ENCODE measurements at places on chromosomes 4 and X.
A peak's percentile ranks its signal among the peaks of the same experiment; 100 is the strongest.

GRCh38 chr4:102473476-102473875 lies 27.7 kb upstream of the NFKB1 start:
- DNase-seq, result no peak

GRCh38 chrX:54076903-54077302 lies 32.6 kb upstream of the PHF8 start:
- no peak for DNase-seq

- peak; percentile 83 for DNase-seq
Observed at GRCh38 chr4:88592600-88593448, 544 bp downstream of the HERC3 start.

DNA sequence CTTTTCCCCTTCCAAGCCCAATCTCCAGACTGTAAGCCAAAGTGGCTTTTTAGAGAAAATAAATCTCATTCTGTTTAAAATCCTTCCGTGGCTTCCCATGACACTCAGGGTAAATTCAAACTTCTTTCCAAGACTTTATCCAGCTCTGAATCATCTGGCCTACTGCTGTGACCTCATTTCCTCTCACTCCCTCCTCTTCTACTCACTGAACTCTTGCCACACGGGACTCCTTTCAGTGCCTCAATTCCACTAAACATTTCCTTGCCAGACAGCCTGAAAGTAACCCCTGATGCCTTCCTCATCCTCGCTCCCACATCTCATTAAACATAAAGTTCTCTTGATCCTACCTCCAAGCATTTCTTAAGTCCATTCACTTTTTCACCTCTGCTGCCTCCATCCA lies 27.8 kb upstream of the RNF128 start:
- no peak for DNase-seq

GRCh38 chr4:144495944-144496343 lies 150.0 kb upstream of the HHIP start:
- no peak for DNase-seq

GRCh38 chr4:112636688-112637551 lies at the start of the genes LARP7 and ZGRF1:
TSS of gene LARP7 (plus strand) at chr4:112637143. CDS start at chr4:112644670, 7,527 bp downstream.
TSS of gene ZGRF1 (minus strand) at chr4:112636909. CDS start at chr4:112633176, 3,733 bp downstream.
- peak; percentile 99 for DNase-seq

GRCh38 chr4:99305638-99306400 lies 15.0 kb upstream of the ADH1A start:
- DNase-seq, result no peak

DNA sequence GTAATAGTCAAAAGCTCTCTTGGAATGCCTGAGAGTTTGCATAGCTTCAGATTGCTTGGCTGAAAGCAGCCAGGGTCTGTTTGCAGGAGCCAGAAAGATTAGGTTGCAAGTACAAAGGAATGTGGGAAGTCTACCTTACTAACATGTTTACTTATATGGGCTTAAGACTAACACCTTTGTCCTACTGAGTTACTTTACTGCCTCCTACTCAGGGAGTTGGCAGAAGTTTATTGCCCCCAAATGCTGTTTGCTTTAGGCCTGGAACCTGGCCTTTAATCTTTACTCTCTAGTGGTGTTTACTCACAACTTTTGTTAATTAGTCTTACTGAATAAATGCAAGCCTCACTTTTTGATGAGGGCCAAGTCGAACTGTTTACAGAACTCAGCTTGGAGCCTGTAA lies 219.4 kb upstream of the ZC4H2 start:
- DNase-seq, result no peak

- no peak for DNase-seq
Observed at GRCh38 chr4:61882381-61882780, 682.3 kb downstream of the ADGRL3 start.

- DNase-seq, result peak; percentile 42
Observed at GRCh38 chrX:153669174-153669890, 4.3 kb downstream of the PNCK start.

- no peak for DNase-seq
Observed at GRCh38 chr4:139316733-139317132, 14.5 kb upstream of the NDUFC1 start.

DNA sequence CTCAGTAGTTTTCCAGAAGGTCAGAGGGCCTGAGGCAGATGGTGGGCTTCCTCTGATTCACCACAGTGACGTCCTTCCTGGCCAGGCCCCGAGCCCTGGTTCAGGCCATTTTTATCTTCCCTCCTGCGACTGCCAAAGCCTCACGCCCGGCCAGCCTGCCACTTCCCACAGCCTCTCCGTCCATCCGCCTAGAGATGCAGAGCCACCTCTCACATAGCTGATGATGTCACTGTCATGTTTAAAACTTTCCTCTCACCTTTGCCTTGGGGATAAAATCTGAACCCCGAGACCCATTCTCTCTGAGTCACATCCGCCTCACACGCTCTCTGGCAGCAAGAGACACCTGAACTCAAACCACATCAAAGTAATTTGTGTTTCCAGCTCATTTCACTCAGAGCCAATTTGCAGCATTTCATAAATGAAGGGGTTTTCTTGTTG lies 175.3 kb downstream of the QDPR start:
- peak; percentile 85 for DNase-seq

- DNase-seq, result peak; percentile 66
Observed at GRCh38 chr4:1809754-1810502, 16.8 kb downstream of the FGFR3 start.

- no peak for DNase-seq
Observed at GRCh38 chr4:74262522-74262921, 45.7 kb upstream of the EPGN start.

All from CD4-positive, alpha-beta T cell treated with Interleukin-21 for 1 hour (primary cell).